ENCODE measurements at places on chromosomes 7 and 10. TPM values are rescaled to one million over a fixed set of nuclear protein-coding genes. Genes with fewer than 3 reads are reported as not detected.

Gene ZNF777
- total RNA-seq, result 14.9 TPM

Gene IGF2BP3
- total RNA-seq, result 98.3 TPM

Gene NAT16
- not detected for total RNA-seq

Gene CAPZA2
- 111 TPM for total RNA-seq

Gene TUBAL3
- not detected for total RNA-seq

Gene ZMIZ2
- total RNA-seq, result 49.0 TPM

Gene SRGN
- 694 TPM for total RNA-seq

Gene TBXAS1
- 9.0 TPM for total RNA-seq

Gene PSTK
- 5.0 TPM for total RNA-seq

Gene ACBD7
- not detected for total RNA-seq

Gene NKX2-3
- not detected for total RNA-seq

Gene GPR15LG
- total RNA-seq, result not detected

Gene ADCY1
- total RNA-seq, result 0.35 TPM

Gene SCIN
- total RNA-seq, result 0.58 TPM

Gene GPR141
- total RNA-seq, result not detected

Gene TFEC
- total RNA-seq, result 13.6 TPM

Gene LIPJ
- total RNA-seq, result not detected

Gene GBX1
- total RNA-seq, result not detected

Gene VPS37D
- total RNA-seq, result 6.9 TPM

Gene OLAH
- total RNA-seq, result 0.34 TPM

Gene NKX6-2
- not detected for total RNA-seq

Gene LLCFC1
- total RNA-seq, result not detected

Gene RNF133
- 0.70 TPM for total RNA-seq

Gene TMEM140
- total RNA-seq, result 42.1 TPM

Gene SVOPL
- total RNA-seq, result not detected

Gene PLA2G12B
- total RNA-seq, result not detected

Gene MLXIPL
- not detected for total RNA-seq

Gene NKX1-2
- total RNA-seq, result not detected

Gene C10orf67
- total RNA-seq, result not detected

Gene ZNF25
- 5.0 TPM for total RNA-seq

Gene TACC2
- 39.6 TPM for total RNA-seq

Gene GDF10
- not detected for total RNA-seq

Gene GRID2IP
- not detected for total RNA-seq

Gene ANKRD1
- 436 TPM for total RNA-seq

Gene CTNNA3
- not detected for total RNA-seq

Gene RUFY2
- total RNA-seq, result 24.2 TPM

Gene GRM3
- total RNA-seq, result not detected

Gene SPDYE11
- not detected for total RNA-seq

Gene HOXA10
- total RNA-seq, result 10.3 TPM

Gene FKBP6
- not detected for total RNA-seq

Gene FZD1
- 8.4 TPM for total RNA-seq

Gene NEURL1
- 0.47 TPM for total RNA-seq

Gene PLCE1
- 0.19 TPM for total RNA-seq

Gene ZNF853
- total RNA-seq, result 1.9 TPM

Gene TAF3
- 6.5 TPM for total RNA-seq

Gene TDRD1
- not detected for total RNA-seq

Gene GNAI1
- total RNA-seq, result 20.0 TPM

Gene HHEX
- 76.5 TPM for total RNA-seq

Gene MALRD1
- not detected for total RNA-seq

Gene HOXA7
- 17.7 TPM for total RNA-seq

Gene NPTX2
- 32.0 TPM for total RNA-seq

Gene TMEM139
- 1.1 TPM for total RNA-seq

Gene AKR1C3
- 0.63 TPM for total RNA-seq

Gene FOXK1
- 56.3 TPM for total RNA-seq

Gene RARRES2
- not detected for total RNA-seq

Gene MSS51
- 2.4 TPM for total RNA-seq

Measured in glomerular endothelial cell (primary cell).